ENCODE measurements at places on chromosomes 2 and 18.

- DNase-seq: no peak
Observed at GRCh38 chr2:64639691-64640090, 14.0 kb downstream of the SERTAD2 start.

- DNase-seq: peak; percentile 53
Observed at GRCh38 chr18:616380-616995, 19.7 kb downstream of the CLUL1 start.

- DNase-seq: no peak
Observed at GRCh38 chr18:25455646-25456045, 103.7 kb upstream of the ZNF521 start.

DNA sequence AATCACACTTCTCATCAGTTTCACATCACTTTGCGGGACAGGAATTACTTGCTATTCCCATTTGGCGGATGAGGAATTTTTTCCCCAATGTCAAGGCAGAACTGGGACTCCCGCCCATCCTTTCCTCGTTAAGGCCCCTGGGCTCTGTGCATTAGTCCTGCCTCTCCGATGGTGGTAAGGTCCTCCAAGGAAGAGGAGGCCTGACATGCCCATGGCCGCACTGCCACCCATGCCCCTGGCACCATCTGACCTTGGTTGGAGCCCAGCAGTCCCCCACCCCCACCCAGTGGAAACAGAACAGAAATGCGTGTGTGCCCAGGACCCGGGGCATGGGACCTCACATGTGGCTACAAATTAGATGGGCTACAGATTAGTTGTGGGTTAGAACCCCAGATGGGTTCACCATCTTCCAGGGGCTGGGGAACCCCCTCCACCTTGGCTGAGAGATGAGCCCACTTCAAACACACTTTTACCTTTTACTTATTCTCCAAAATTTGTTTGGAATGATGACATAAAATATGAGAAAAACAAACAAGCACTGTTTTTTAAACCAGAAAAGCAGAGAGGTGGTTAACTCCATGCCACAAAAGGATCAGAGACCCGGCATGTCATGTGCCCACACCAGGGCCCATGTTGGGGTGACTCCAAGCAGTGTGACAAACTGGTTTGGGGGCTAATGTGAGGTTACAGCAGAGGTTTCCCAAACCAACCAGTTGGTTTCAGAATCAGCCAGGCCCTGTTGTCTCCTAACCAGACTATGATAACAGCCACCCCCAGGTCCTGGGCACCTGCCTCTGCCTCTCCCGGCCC is 11.0 kb upstream of the DUSP2 start:
- no peak for DNase-seq

DNA sequence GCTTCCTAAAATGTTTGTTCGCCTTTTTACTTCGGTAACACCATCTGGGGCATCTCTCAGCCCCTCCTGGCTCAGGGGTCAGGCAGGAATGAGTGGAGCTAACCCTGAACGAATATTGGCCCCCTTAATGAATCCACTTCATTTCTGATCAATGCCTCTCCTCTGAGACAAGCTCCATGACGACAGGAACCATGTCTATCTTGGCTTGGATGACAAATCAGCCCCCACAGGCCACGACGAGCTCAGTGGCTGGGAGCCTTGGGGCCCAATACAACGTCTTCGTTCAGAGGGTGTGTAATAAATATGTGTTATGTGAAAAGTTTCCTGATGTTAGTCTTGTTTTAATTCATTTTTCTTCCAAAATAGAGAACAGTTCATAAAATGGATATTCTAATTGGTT is 133.0 kb downstream of the COL6A3 start:
- DNase-seq: no peak

DNA sequence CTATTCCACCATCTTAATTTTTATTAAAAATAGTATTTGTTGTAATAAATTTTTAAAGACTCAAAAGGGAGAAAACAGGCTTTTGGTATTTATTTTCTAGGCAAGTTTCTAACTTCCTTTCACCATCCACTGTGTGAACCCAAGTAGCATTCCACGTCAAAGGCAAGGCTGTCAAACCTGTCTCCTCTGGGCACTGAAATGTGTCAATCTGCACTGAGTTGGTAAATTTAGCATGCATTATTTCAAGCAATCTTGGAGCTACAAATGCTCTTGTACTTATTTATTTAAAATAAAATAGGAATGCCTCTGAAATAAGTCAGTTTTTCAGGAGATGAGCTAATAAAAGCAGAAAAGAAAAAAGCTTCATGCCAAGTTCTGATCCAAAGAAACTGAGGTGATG is 130.9 kb upstream of the CNTNAP5 start:
- DNase-seq: no peak

GRCh38 chr2:215365184-215365658 is 53.4 kb downstream of the ATIC start:
- DNase-seq: no peak

DNA sequence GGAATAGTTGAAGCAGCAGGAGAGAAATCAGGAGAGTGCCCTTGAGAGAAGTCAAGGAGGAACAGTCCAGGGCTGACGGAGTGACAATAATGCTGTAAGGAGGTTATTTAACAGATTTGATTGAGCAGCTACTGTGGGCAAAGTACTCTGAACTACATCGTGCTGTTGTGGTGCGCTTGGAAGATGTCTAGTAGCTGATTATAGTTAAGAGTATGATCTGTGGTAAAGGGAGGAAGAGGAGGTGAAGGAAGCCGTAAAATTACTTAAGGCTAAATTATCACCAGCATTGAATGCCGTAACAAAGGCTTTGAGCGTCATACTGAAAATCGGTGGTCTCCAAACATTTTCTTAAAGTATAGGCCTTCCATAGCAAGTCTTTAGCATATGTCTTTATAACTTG is 4.5 kb downstream of the PCBP1 start:
- no peak for DNase-seq

DNA sequence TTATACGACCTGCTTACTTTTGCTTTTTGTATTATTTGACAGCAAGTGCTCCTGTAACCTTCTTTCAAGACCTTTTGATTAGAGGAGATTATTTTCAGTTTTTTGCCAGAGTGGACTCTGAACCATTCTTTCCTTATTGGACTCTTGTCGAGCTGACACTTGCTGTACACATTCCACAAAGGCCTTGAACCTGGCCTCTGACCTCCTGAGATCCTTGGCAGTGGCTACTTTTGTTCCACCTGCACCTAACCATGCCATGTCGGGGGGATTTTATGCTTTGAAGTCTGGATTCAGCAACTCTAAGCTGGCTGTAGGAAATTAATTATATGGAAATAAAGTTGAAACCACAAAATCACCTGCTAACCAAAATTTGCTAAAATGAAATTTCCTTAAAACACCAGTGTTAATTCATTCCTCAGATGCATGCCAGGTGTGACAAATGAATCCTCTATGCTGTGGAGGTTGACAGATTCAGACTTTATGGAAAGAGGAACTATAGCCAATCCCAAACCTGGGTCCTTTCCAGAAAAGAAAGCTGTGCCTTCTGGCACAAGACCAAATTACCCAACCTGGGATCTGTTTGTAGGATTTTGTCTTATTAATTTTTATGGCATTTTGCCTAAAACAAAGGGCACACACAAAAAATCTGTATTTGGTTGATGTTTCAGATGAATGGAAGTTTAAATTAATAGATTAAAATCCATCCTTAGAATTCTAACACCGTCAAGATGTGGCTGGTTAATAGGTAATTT is 110.4 kb downstream of the CDC42EP3 start:
- DNase-seq: no peak

DNA sequence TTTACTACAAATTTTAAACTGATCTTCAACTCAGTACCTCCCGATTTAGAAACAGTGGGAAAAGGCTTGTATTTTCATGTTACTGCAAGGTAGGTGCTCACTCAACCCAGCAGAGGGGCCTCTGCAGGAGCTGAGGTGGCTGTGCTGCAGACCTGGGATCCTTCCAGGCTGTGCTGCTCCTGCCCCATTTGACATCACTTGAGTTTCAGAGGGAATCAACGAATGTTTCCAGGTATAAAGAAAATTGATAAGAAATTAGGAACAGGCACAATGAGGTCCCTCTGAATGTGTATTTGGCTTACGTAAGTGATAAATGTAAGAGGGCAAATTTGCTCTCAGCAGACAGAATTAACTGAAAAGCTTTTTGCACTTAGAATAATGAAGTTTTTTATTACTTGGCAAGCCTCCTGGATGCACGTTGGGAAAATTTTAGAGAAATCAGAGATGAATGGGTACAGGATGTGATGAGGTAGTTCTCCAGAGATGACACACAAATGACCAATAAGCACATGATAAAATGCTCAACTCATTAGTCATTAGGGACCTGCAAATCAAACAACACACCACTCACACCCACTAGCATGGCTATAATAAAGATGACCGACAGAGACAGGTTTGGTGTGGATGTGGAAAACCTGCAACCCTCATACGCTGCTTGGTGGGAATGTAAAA is 114.0 kb downstream of the NOL10 start:
- no peak for DNase-seq

DNA sequence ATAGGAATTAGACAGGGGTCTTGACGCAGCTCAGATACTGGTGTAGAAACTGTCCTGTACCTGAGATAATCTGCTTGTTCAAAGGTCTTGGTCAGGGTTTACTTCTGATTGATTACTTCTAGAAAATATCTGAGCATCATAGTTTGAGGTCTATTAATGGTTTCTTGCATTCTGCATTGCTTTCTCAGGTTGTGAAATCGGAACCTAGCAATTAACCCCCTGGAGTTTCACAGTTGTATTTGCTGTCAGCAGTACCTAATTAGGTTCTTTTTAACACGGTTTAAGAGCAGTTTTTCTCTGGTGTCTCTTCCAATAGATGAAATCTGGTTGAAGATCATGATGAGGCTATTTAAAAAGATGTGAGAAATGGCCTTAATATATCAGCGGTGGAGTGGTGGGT is 428.6 kb upstream of the SYT4 start:
- DNase-seq: no peak

DNA sequence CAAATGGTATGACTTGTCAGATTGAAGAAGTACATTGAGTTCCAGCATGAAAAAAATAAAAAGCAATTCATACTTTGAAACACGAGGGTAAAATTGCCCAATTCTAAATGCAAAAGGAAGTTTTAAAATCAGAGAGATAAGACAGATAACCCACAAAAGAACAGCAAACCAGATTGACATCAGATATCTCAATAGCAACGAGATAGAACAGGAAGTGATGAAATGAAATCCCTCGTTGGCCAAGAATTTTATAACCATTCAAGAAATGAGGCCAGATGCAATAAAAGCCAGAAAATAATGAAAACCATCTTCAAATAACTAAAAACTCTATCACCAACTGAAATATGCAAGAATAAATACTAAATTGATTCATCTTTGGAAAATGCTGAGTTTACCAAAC is 172.8 kb downstream of the CD226 start:
- DNase-seq: no peak

- no peak for DNase-seq
Observed at GRCh38 chr18:59649591-59649990, 47.6 kb downstream of the CCBE1 start.

- DNase-seq: no peak
Observed at GRCh38 chr2:190209559-190209958, 110.1 kb downstream of the HIBCH start.

GRCh38 chr18:50429207-50429948 is 54.5 kb downstream of the SKA1 start:
- peak; percentile 36 for DNase-seq

DNA sequence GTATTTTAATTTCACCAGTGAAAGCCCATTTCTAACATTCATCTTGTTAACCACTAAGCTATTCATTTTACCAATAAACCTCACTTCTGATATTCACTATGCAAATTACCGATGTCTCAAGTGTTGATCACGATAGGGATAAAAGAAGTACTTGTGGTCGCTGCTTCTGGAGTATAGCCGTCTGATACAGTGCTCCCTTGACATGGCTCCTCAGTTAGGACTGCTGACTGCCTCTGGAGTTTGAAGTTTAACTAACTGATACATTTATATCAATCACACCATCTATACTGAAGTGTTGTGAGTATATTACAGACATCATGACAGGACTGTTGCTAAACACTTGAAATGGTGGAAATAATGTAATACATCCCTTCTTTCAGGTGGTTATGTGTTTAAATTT is 95.6 kb downstream of the EHBP1 start:
- no peak for DNase-seq

GRCh38 chr2:183267148-183267827 is 143.0 kb downstream of the NUP35 start:
- DNase-seq: no peak

DNA sequence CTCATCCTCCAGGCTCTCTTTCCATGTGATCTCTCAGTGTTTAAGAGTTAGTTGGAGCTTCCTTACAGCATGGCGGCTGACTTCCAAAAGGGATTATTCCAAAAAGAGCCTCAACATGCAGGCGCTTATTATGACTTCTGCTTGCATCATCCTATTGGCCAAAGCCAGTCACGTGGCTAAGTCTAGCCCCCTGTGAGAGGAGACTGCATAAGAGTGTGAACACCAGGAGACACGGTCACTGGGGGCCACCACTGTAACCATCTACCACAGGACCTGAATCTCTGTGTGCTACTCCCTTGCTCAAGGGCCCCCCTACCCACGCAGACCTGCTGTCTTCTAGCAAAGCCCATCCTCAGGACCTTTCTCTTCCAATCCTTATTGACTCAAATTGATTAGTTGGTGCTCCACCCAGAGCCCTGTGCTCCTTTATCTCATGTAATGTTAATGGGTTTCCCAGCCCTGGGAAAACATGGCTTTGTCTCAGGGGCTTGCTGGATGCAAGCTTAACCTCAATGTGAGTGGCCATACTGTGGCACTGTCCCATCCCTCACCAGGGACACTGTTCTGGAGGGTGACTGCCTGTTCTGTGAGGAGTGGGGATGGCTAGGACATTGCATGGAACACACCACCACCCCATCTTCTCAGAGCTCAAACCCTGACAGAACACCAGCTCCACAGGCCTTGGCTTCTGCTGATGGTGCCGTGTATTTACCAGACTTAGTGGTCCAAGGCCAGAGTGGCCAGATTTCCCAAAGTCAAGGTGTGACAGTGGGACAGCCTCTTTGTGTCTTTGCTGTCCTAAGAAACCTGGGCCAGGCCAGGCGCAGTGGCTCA is 4.2 kb downstream of the IL1RN start:
- DNase-seq: no peak

GRCh38 chr18:75132098-75132870 is 76.7 kb downstream of the PTGR3 start:
- DNase-seq: no peak

DNA sequence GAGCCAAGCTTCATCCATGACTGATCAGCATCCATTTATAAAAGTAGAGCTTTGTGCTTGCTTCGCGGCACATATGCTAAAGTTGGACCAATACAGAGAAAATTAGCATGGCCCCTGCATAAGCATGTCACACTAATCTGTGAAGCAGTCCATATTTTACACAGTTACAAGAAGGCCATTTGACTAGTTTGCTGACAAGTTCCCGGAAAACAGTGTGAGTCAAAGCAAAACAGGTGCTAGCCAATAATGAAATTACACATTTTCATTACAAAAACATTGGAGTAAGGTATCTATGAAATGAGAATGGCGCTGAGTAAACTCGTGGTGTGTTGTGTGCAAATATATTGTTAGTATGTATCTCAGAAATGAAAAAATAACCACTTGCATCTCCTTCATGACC is 4.7 kb downstream of the ANKRD62 start:
- no peak for DNase-seq

- DNase-seq: no peak
Observed at GRCh38 chr18:38023871-38024270, 458.3 kb upstream of the CELF4 start.

GRCh38 chr18:12451428-12451827 is 43.7 kb downstream of the PRELID3A start:
- DNase-seq: no peak

GRCh38 chr2:186822323-186822722 is 26.6 kb downstream of the ZSWIM2 start:
- no peak for DNase-seq

Measured in AML-193 (cell line).